ENCODE measurements at places on chromosomes 7 and 10.
A peak's percentile ranks its signal among the peaks of the same experiment; 100 is the strongest.

GRCh38 chr7:94395141-94396036, 694 bp downstream of the COL1A2 start:
- DNase-seq: peak; percentile 13

GRCh38 chr7:68787566-68787965, 810.7 kb upstream of the AUTS2 start:
- DNase-seq: no peak

- DNase-seq: no peak
Measured at GRCh38 chr10:1665021-1665661, 72.2 kb downstream of the ADARB2 start.

DNA sequence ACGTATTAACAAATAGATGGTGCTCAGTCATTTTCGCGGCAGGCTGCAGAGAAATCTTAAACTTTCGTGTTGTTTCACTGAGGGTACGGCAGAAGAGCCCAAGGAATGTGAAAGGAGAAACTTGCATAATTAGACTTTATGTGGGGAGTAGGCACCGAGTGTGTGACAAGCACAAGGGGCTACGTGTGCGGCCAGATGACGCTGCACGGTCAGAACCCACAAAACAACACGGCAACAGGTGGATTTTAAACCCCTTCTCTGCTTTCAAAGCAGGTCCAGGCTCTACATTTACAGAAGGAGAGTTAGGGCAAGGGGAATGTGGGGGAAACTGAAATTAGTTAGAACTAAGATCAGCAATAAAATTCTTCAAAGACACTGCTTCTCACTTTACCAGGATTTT, 392 bp upstream of the UCN3 start:
- no peak for DNase-seq

DNA sequence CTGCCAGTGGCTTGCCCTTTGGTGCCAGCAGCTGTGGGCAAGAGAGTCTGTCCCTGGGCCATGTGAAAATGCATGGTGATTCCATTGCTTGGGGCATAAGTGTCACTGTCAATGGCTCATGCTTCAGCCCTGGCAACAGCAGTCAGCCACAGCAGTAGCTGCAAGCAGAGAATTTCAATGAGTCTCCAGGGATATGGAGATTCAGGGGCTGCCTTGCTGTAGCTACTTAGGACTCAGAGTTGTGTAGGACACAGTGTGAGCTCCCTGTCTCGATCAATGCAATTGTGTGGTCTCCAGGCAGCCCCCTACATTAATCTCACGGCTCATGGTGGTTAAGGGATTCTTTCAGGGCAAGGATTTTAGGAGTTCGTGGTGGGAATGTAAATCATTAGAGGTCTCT, 126.3 kb upstream of the STARD3NL start:
- no peak for DNase-seq

- DNase-seq: no peak
Measured at GRCh38 chr7:44320141-44320540, 5.3 kb downstream of the CAMK2B start.

GRCh38 chr7:115635376-115635775, 395.2 kb downstream of the TFEC start:
- no peak for DNase-seq

DNA sequence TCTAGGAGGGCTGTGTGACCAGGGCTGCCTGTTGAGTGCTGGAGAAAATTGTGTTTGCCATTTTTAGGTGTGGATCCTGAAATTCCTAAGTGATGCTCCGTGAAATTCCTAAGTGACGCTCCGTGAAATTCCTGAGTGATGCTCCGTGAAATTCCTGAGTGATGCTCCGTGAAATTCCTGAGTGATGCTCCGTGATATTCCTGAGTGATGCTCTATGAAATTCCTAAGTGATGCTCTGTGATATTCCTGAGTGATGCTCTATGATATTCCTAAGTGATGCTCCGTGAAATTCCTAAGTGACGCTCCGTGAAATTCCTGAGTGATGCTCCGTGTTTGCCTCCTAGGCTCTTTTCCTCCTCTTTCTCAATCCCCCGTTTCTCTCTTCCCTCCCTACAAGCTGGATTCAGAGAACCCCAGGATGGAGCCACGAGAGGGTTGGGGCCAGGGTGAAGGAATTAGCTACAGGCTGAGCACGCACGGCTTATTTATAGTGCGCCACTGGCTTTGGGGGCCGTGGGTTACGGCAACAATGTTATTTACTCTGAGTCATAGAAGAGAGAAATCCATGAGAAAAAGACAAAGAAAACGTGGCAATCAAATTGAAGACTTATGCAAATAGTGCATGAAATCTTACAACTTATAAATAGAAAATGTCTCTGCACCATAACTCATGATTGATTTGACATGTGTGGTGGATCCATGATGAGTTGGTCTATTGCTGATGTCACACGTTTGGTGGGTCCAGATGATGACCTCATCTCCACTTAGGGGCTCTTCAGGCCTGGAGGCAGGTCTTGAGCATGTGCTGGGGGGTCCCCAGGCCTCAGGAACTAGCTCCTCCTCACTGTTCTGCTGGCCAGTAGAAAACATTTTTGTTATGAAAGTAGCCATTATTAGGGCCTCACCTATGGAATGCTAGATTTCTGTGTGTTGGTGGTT, 224.6 kb downstream of the WDR37 start:
- DNase-seq: no peak

DNA sequence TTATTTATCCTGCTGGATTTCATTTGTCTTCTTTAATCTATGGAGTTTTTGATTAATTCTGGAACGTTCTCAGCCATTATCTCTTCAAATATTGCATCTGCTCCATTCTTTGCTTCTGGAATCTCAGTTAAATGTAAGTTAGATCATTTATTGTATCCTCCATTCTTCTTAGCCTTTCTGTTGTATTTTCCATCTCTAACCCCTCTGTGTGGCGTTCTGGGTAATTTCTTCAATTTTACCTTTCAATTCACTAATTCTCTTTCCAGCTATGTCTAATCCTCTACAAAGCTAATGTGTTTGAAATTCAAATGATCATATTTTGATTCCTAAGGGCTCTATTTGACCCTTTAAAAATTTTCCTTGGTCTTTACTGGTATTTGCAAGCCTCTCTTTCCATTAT, 92.4 kb downstream of the CDH23 start:
- DNase-seq: no peak

- no peak for DNase-seq
Measured at GRCh38 chr7:111730476-111731300, 168.4 kb upstream of the IMMP2L start.

GRCh38 chr7:31562002-31562401, 48.1 kb downstream of the ITPRID1 start:
- no peak for DNase-seq

- no peak for DNase-seq
Measured at GRCh38 chr7:151819866-151820265, 57.0 kb downstream of the PRKAG2 start.

- DNase-seq: no peak
Measured at GRCh38 chr10:11261687-11262493, 244.2 kb downstream of the CELF2 start.

DNA sequence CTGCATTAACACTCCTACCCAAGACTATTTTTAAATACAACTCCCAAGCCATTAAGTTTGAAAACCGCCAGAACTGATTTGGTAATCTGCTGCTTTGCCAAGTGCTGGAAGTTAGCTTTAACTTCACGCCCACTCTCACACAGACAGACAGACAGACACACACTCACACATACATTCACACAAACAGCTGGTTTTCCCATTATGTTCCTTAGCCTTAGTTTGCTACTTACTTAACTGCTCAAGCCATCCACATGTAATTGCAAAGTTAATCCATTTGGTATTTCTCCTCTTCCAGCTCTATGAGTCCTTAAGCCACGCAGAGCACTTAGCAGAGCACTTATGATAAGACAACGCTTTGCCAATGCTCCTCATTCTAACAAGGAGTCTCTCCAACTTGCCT, 8.3 kb downstream of the COBL start:
- no peak for DNase-seq

GRCh38 chr10:8910314-8910713, 855.8 kb downstream of the GATA3 start:
- DNase-seq: no peak

DNA sequence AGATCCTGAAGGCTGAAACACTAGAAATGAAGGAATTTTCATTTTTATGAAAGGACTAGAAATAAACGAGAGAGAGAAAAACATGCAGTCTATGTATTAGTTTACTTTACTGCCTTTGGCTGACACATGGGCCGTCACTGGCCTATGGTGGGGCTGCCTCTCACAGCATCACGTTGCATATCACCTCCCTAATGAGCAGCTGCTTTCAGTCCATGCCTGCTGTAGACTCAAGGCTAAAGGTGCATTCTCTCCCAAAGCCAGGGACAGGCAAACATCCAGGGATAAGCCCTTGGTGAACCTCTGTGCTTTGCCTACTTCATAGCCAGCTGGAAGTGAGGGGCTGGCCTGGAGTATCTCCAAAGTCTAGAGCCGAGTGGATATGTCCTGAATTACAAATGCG, 359.4 kb downstream of the GPAM start:
- DNase-seq: no peak

DNA sequence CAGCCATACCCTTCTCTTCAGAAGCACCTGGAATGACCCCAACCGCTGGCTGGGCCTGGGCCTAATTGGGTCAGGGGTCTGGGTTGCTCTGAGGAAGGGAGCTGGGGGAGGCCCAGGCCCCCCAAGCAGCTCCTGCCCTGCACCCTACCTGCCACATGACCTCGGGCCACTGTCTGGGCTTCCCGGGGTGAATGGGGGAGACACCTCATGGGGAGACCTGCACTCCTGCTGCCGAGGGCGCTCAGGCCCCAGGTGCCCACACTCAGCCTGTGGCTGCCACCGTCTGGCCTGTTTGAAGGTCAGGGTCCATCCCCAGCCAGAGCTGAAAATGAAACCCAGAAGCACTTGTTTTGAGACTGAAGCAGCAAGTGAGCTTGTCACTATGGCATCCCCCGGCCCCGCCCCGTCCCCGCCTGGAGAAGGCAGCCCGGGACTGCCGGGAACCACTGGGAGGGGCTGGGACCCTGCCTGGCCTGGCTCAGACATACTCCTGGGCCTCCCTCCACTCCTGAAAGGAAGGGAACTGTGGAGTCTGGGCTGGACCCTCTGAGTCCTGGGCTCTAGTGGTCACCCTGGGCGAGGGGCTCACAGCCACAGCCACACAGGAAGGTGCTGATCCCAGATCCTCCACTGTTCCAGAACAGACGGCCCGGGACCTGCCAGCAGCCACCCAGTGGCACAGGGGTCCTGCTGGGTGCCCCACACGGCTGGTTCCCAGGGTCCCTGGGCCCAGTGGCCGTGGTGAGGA, 7.4 kb upstream of the MICALL2 start:
- DNase-seq: no peak

DNA sequence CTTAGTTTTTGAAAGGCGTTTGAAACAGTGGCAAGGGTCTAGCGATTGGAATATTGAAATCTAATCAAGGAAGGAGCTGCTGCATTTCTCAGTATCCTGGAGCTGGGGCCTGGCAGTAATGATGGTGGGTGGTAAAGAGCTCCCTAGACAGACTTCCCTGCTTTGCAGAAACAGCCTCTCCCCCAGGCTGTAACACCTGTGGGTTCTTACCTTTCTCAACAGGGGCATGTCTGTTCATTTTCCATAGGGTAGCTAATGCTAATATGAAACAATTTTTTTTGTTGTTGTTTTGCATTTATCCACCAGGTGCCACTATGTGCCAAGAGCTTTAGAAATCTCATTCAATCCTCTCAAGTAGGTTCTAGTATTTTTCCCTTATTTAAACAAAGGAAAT, 345.5 kb downstream of the REEP3 start:
- no peak for DNase-seq

GRCh38 chr10:32957341-32958084, 517 bp downstream of the ITGB1 start:
- DNase-seq: no peak
